ENCODE measurements at places on chromosomes 7 and 10.

DNA sequence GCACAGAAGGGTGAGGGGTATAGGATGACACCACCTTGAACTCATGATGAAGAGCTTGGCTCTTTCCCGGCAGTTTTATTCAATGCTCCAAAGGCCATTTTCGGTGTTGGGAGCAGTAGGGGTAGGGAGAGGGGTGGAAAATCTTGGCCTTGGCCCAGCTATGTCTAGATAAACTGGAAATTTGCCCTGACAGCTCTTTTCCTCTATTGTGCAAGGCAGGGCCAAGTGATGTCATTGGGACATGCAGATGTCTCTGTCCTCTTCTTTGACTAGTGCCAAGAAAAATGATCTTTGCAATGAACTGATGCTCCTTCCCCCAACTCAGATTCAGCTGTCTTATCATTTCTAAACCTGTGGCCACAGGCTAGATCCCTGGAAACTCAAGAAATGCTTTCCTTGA, 27.7 kb upstream of the PRKCQ start:
- no peak for DNase-seq

DNA sequence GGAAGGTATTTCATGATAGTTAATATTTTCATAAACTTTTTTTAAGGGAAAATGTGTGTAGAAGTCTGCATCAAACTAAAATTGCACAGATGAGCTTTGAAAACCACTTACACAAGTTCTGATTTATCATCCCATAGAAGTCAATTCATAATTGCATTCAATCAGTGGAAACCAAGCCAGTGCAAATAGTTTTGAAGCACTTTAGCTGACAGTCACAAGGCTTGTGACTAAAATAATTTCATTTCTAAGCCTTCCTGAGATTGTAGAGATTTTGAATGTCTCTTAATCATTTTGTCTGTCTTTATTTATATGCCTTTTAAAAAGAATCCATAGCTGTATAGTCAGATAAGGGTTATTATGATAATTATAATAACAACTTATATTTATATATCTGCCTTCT, 41.4 kb downstream of the EXOC4 start:
- DNase-seq: no peak

DNA sequence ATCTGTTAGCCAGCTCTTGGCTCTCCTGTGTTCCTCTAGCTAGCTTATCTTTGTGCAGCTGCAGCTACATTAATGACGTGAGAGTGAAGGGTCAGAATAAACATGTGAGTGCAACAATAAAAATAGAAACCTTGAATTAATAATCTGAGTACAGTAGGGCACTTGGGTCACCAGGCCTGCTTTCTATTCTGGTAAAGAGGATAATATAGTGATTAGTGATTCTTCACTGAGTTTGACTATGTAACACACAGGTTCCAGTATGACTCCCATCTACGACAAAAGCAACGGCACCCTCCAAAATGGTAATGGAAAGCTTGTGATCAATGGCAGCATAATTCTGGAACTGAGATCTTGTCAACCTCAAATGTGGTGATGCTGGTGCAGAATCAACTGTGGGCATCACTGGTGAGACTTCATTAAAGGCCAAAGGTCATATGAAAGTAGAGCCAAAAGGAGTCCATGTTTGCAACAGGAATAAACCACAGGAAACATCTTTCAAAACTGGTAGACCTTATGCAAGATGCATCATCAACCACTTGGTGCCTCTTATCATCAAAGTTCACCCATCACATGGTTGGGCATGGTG, 77.6 kb downstream of the NRBF2 start:
- no peak for DNase-seq

DNA sequence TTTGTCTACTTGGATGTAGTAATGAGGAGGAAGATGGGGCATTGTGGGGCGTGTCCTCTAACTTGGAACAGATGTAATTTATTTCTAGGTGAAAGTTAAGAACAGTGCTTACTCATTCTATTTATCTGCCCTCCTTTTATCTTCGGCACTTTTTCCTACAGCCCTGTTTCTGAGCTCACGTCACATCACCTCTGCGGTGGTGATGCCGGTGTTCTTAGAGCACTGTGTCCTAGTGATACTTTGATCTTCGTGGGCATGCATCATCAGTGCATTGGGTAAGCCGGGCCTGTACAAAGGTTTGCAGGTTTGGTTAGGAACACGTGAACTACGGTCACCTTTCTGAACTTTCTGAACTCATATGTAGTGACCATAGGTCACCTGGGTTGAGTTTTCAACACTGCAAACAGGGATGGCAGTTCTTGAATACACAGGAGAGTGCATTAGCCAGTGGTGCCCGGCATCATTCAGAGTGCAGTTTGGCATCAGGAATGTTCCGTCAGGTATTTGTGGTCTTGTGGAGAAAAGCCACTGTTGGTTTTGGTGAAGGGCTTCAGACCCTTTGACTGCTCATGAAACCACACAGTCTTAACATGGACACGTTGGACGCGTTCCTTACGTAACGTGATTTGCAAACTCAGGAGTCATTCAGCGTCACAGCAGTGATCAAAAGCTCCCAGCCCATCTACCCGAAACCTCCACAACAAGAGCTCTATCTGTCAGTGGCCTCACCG, 5.6 kb downstream of the POR start:
- peak; percentile 46 for DNase-seq

- DNase-seq: no peak
Observed at GRCh38 chr10:110995301-110995700, 75.9 kb downstream of the SHOC2 start.

DNA sequence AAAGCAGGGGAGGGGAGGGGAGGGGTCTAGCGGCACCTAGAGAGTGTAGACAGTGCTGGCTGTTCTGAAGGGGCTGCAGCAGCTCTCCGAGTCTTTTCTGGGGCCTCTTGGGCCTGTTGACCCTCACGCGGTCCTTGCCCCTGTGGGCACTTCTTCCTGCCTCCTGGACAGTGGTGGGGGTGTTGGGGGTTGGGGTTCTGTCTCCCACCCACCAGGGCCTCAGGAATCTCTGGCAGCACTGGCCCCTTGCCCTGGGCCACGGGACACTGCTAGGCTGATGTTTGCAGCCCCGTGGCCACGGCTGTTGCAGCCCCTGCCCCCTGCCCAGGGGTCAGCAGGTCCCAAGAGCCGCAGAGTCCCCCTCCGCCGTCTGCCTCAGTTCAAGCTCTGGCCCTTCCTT, 68.9 kb upstream of the INPP5A start:
- no peak for DNase-seq

- DNase-seq: no peak
Observed at GRCh38 chr10:66483966-66484365, 441.9 kb upstream of the LRRTM3 start.

GRCh38 chr10:31320550-31321211, 1.7 kb downstream of the ZEB1 start:
- DNase-seq: no peak

GRCh38 chr10:95741807-95742467, 14.0 kb upstream of the ENTPD1 start:
- DNase-seq: no peak

- DNase-seq: no peak
Observed at GRCh38 chr10:24269476-24269875, 60.5 kb downstream of the KIAA1217 start.

DNA sequence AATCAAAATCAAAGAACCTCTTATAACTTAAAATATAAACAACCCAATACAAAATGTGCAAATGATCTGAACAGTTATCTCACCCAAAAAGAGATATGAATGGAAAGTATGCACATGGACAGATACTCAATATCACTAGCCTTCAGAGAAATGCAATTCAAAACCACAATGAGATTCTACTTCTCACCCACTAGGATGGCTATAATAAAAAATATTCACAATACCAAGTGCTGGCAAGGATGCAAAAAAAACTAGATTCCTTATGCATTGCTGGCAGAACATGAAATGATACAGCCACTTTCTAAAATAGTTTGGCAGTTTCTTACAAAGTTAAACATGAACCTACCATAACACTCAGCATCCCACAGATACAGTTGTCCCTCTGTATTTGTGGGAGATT, 130.1 kb upstream of the LRRN3 start:
- no peak for DNase-seq

GRCh38 chr10:93654201-93654600, 41.9 kb downstream of the PDE6C start:
- no peak for DNase-seq

DNA sequence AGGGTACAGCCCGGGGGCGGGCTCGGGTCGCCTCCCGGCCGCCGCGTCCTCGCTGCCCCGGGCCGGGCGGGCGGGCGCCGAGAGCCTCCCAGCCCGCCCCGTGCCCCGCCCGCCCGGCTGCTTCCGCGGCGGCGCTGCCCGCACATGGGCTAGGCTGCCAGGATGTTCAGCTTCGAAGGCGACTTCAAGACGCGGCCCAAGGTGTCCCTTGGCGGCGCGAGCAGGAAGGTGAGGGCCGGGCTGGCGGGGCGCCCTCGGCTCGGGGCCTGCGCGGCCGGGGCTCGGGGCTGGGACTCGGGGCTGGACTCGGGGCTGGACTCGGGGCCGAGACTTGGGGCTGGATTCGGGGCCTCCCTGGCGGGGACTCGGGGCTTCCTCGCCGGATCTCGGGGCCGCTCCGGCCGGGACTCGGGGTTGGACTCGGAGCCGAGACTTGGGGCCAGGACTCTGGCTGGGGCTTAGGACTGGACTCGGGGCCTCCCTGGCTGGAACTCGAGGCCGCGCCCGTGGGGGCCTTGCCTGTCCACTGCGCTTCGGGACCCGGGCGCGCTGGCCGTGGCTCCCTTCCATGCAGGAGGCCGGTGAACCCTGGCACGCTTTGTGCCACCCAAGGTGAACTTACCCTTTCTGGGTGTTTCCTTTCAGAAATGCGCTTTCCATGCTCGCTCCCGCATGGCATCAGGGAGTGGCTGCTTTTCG, 534 bp downstream of the UBE3C start:
- peak; percentile 19 for DNase-seq

DNA sequence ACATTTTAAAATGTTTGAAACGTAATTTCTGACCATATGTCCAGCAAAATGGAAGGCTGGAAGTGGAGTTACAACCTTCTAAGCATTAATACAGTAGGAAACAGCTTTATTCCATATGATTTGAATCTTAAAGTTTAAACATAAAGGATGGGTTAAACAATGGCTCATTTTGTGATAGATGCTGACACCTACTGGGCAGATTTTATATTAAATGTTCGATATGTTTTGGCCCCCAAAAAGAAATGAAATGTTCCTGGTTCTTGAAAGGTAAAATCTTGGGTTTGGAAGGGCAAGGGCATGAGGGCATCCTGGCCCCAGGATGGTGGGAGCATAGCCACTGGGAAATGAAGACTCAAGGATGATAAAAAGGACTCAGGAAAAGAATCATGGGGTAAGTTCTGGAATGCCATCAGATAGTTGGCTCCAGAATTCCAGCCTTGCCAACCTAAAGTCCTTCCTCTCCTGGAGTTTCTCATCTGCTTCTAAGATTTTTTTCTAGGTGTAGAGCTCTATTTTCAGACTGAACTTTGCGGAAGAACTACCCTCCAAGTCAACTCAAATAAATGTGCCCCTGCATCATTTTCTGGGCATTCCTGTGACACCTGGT, 34.6 kb upstream of the SLC35G1 start:
- no peak for DNase-seq

DNA sequence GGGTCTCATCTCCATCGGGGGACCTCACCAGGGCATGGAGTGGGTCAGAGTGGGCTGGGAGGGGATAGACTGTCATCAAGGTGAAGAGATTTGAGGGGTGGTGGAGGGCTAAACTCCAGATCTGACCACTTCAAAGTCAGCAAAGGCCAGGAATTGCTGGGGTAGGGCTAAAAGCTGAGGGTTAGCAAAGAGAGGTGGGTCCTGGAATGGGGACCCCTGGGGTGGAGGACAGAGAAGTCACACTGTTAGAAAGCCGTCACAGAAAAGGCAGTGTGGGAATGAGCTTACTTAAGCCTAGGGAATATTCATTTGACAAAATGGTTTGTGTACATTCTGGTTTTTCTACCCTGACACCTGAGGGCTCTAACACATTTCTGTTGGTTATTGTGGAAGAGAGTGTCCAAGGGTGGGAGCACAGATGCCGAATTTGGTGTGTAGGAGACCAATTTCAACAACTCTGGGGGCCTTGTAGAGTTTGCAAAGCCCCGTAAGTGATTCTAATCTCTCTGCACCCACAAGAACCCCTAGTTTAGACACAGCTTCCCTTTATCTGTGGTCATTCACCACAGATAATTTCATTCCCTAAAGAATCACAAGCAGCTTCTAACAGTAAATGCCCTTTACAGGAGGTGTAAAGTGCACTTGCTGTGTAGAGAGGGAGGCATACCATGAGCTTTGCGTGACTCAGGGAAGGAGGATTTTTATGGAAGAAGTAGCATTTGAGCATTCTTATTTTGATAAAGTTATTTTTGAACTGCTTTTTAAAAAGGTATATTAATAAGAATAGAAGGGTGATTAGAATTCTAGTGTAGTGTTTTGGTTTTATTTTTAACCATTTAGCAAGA, 6.4 kb downstream of the FBH1 start:
- DNase-seq: no peak

DNA sequence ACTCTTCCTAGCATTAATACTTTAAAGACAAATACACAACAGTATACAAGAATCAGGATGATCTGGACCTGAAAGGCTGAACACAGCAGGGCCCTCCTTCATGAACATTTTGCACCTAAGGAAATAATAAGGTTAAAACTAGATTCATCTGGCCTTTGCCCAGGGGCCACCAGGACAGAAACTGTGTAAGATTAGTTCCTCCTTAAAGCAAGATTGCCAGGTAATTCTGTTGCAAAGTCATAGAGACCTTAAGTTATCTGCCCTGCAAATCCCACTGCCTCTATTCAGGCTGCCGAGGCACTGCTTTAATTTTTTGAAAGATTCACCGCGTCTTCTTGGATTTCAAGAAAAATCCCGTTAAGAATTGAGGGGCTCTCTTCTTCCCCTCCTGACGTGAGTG, 1.6 kb upstream of the KIAA1217 start:
- no peak for DNase-seq

GRCh38 chr7:68971634-68972340, 626.5 kb upstream of the AUTS2 start:
- no peak for DNase-seq

GRCh38 chr7:157306846-157307838, 29.7 kb upstream of the DNAJB6 start:
- no peak for DNase-seq

Measured in stimulated activated CD4-positive, alpha-beta T cell treated with anti-CD3 and anti-CD28 coated beads, TNF-alpha, amount 100 ng/mL, for 24 hours (primary cell).